ENCODE measurements at places on chromosomes 7 and 10.

- no peak for DNase-seq
Measured at GRCh38 chr7:1794888-1795542, 124.9 kb downstream of the ELFN1 start.

GRCh38 chr7:2611401-2611800, 20.4 kb upstream of the TTYH3 start:
- no peak for DNase-seq

GRCh38 chr7:136941816-136942215, 73.4 kb downstream of the CHRM2 start:
- DNase-seq, result no peak

GRCh38 chr7:117819558-117819957, 53.7 kb downstream of the CTTNBP2 start:
- DNase-seq, result no peak

DNA sequence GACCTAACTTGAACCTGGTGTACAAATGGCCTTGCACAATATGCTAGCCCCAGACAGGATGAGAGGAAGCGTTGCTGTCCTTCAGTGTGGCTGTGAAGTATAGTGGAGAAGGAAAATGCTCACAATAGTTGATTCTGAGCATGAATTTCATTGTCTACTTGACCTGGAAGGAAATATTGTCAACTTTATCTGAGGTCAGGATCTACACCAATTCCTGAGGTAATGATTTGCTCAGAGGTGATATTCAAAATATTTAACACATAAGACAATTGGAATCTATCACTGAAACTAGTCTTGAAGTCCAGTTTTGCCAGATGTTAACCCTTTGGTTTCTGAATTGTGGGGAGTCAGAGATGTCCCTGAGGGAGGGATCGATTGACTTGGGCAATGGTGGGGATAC, 20.9 kb upstream of the ICA1 start:
- no peak for DNase-seq

DNA sequence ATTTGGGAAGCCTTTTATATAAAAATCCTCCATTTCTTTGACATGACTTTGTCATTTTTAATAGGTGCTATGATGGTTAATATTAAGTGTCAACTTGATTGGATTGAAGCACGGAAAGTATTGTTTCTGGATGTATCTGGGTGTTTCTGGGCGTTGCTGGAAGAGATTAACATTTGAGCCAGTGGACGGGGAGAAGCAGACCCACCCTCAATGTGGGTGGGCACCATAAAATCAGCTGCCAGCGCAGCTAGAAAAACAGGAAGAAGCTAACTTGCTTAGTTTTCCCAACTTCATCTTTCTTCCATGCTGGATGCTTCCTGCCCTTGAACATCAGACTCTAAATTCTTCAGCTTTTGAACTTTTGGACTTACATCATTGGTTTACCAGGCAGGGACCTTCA, 1003.0 kb downstream of the SORCS3 start:
- no peak for DNase-seq

DNA sequence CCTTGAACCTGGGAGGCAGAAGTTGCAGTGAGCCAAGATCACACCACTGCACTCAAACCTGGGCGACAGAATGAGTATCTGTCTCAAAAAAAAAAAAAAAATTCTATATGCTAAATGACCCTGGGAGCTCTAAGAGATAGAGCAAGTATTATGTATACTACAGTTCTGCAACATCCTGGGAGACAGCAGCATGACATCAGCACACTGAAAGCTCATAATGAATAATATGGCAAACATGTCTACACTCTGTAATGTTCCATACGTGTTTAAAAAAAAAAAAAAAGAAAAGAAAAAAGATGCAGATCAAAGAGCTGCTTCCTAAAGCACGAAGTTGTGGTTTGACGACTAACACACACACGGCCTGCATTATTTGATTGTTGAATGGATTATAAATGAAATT, 72.5 kb downstream of the CUL2 start:
- DNase-seq, result no peak

DNA sequence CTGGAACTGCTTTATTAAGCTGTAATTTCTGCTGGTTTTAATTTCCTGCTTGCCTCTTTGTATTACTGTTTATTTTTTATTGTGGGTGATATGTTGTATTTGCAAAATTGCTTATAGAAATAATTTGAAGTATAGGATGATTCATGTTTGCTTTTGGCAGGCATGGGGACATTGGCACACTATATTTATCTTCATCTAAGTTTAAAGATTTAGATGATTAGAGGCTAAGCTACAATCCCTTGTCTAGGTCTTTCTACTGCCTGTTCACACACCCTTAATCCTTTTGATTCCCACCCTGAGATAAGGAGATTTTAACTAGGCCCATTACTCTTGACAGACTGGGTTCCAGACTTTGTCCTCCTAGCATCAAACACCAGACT, 182.8 kb upstream of the KAT6B start:
- DNase-seq, result no peak

- DNase-seq, result no peak
Measured at GRCh38 chr10:3692387-3692999, 92.5 kb downstream of the KLF6 start.

DNA sequence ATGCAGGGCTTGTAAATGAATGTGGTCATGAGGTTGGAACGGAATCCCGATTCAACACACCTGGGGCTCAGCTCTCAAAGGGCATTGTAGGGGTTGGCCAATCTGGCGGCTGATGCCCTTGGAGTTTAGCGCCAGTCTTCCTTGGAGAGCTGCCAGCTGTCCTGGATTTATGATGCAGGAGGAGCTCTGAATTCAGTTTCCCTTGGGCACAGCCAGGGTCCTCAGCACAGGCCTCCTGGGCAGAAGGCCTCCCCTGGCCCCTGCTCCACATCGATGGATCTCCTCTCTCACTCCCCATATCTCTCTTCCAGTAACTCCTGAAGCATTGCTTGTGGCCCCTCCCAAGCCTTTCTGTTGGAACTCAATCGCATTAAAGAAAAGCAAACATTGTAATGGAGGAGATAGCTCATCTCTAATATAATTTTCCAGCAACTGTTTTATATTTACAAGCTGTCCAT, 985 bp upstream of the CYTH3 start:
- no peak for DNase-seq

DNA sequence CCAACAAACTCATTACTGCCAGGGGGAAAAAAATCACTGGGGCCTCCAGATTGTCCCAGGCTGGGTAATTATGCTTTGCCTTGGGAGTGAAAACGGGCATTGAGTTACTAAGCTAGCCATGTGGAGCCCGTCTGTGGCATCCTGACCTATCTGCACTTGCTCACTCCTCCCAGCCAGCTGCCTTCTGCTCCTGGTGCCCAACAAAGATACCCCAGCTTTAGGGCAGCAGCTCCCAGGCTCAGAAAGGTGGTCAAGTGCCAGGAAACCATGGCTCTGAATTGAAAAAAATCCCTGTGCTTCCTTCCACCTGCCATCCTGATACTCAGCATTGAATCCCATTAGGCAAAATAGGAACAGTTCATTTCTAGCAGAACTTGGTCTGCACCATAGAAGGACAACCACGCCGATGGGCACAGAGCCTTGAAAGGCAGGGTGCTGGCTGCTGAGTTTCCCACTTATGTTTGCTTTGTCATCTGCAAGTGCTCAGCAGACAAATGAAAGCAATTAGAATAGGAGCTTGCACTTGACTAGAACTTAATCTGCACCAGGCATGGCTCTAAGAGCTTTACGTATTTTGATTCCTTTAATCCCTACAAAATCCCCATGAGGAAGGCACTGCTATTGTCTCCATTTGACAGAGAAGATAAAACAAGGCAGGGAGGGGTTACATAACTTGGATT, 42.8 kb downstream of the HSPA12A start:
- no peak for DNase-seq

DNA sequence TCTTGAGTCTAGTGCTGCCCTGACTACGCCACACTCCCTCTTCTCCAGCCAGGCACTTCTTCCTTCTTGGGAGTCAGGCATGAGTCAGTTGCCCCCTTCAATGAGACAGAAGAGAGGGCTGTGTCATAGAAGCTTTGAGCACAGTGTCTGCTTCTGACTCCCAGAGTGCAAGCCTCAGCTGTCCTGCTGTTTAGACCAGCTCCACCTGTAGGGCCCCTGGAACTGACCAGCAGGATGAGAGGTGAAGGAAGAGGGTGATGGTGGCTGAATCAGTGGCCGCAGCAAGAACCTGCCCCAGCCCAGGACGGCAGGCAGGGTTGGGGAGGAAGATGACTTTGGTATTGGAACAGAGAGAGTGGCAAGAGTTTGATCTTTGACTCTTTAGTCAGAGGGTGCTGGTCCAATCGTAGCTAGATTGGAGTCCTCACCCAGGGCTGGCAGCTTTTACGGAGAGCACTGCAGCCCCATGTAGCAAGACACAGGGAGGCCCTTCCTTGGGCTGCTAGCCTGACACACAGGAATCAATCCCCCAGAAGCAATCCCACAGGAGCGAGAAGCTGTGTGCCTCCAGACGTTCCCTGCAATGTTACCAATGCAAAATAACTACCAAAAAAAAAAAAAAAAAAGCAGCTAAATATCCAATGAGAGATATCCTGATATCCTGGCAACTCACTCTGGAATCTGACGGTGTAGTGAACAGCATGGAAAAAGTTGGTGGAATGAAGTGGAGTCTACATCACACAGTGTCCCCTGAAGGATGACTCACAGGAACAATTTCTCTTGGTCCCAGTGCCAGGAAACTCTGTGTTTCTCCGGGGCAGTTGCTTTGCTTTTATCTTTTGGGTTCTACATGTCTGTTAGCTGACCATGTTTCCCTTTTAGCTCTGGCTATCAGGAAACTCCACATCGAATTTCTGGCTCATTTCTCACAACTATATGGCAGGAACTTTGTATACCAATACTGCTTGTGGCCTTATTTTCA, 6.9 kb downstream of the C10orf62 start:
- no peak for DNase-seq

DNA sequence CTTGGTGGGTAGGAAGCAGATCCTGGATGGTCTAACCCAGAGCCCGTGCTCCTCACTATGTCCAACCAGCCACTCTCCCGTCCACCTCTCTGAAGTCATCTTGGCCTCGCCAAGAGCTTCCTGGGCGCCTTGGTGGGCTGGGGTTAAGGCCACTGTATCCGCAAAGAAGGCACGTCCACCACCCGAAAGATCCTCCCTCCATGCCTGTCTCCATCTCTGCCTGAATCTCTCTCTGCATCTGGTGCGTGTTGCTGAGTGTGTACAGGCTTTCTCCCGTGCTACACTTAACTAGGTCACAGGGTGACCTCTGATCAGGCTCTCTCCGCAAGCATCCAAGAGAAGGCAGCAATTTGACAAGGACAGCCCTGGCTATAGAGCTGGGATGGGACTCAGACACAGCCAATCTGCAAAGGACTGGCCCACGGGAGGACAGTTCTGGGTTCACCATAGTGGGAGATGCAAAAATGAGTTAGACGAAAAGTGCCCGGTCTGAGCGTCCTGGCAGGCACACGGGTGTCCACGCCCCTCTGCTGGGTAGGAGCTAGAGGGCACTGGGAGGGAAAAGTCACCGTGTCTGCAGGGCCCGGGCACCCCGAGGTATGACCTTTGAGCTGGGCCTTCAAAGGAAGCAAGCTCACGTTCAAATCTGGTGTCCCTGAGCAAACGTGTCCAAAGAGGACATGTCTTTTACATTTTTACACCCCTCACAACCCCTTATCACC, 9.4 kb upstream of the RFC2 start:
- no peak for DNase-seq

- DNase-seq, result no peak
Measured at GRCh38 chr7:88485821-88486220, 179.1 kb upstream of the STEAP4 start.

- DNase-seq, result no peak
Measured at GRCh38 chr7:143811-144453, 48.4 kb upstream of the FAM20C start.

DNA sequence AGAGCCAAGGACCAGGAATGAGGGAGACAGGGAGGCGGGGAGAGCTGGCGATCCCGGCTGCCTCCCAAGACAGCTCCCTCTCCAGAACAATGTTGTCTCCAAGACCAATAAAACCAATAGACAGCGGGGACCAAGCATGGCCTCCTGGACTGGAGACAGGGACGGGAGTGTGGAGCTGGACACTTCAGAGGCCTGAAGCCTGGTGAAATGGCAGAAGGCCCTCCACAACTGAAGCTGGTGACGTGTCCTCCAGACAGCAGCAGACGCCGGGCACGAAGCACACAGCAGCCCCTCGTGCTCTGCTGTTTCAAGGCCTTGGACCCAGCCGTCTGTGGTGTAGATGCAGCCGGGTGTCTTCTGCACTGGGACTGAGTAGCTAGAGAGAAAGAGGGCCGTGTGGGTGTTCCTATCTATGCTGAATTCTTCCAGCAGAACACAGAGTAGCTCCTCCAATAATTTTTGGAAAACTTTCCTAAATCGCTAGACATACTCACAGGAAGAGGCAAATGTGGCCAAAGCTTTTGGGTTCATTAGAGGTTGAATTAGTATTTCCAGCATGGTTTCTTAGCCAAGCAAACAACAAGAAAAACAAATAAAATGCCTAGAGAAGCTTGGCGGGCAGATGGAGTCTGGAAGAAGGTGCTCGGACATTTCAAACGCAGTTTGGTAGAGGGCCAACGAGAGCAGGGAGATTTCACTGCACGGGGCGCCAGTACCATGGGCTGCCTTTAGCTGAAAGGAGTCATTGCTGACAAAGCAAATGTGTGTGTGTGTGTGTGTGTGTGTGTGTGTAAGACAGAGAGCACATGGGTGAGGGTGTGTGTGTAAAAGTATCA, 570.4 kb downstream of the TCERG1L start:
- DNase-seq, result no peak

- no peak for DNase-seq
Measured at GRCh38 chr7:83870515-83870914, 221.6 kb upstream of the SEMA3E start.

GRCh38 chr7:55431898-55432297, 66.8 kb downstream of the LANCL2 start:
- no peak for DNase-seq

DNA sequence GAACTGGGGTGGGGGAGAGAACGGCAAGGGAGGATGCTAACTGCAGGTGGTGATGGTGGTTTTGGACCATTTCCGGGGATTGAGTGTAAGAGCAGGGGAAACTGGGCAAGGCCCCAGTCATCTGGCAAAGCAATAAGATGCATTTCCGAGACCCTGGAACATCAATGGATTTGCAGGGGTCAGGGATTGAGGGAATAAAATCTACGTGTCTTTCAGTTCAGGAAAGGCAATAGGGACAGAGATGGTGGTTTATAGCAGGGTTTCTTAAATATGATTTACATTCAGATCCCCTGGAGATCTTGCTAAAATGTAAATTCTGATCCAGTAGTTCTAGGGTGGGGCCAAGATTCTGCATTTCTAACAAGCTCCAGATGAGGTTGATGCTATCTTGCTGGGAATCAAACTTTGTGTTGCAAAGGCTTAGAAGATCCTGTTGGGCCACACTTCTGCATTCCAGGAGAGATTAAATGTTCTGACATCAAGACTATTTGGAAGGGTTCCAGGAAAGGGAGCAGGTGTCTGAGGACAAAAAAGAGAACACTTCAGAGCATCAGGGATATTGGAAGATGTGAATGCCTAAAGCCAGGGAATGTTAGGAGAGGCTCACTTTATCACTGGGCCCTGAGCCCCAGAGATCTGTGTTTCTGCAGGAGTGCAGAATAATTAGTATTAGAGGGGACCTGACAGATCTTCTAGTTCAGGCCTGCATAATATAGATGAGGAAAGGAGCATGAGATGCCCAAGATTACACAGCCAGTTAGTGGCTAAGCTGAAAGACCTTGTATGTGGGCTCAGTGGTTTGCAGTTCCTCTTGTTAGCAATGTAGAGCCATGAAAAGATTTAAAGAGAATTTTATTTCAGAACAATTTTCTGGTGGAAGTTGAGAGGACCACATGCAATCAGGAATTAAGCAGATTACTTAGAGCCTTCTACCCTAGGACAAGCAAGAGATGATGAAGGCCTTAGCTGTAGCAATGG, 32.4 kb downstream of the BLNK start:
- no peak for DNase-seq

GRCh38 chr7:152668975-152669374, 7.0 kb downstream of the XRCC2 start:
- DNase-seq, result no peak
